ENCODE measurements at places on chromosomes 12 and 14.

- DNase-seq, result no peak
Measured at GRCh38 chr12:81330480-81330879, 252.6 kb downstream of the ACSS3 start.

GRCh38 chr14:71206766-71207371 is 299.6 kb downstream of the PCNX1 start:
- no peak for DNase-seq

DNA sequence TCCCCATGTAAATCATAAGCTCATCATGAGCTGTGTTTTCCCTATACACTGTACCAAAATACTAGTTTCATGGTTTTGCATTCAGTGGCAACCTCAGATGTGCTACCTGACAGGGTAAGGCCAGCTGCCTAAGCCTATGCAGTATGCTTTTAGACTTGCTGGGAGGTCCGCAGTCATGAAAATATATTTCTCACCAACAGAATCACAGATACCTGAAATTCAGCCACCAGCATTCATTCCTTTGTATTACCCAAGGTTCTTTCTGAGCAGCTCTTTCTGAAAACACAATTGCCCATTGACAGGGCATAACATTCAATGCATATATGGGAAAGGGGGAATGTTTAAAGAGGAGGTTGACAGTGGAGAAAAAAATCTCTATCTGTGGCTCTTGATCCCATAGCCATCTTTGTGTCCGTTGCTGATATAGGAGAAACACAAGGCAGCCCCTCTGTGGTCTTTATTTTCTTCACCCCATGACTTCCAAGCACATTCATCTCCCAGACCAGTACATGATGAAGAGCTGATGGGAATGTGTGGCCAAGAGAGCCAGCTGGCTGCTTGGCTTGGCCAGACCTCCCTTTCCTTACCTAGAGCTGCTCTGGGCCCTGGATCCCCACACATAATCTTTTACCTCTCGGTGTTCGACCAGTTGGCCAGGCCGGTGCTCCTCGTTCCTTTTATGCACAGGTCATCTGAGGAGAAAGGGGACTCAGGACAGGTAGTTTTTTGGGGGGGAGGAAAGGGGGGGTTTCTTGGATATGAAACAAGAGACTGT is 162.9 kb downstream of the KCNA5 start:
- no peak for DNase-seq

DNA sequence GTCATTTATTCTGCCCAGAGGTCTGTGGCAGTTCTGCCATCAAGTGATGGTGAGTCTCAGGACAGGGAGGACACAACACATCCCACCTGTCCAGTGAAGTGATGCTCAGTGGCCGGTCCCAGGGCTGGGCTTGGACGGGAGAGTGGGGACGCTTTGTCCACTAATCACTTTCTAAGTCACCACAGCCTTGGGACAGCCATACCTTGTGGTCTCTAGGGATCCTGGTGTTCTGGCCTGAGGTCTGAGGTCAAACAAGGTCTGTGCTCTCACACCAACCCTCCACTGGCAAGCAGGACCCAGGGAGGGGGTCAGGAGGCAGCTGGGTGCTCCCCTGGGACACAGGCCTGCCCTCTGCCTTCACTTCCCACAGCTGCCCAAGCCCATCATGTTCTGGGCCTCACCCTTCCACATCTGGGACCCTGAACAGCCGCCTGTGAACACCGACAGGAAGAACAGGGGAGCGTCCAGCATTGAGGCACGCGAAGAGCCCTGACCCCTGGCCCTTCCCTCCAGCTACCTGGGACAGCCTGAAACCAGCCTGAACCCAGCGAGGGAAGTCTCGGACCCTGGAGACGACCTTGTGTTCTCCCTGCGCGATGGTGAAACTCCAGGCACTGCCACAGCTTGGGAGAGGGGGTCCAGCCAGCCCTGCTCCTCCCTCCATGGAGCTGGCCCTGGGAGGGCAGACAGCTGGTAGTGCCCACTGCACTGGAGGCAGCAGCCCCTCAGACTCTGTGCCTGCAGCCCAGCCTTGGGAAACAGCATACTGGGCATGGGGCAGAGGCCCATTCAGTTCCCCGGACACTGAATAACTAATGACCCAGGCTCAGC is 19.7 kb upstream of the GPR132 start:
- DNase-seq, result no peak

DNA sequence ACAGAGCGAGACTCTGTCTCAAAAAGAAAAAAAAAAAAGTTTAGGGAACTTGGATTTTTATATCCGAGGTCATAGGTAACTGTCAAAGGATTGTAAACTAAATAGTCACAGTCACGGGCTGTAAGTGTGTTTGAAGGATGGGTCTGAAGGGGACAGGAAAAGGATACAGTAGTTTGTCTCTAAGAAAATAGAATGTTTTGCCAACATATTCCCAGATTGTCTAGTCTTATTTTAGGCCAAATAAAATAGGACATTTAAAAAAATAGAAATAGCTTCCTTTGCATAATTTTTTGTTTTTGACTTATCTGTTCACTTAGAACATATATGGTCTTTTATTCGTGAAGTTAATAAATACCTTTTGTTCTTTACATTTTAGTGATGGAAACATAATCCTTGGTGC is 24.2 kb upstream of the REP15 start:
- DNase-seq, result no peak

DNA sequence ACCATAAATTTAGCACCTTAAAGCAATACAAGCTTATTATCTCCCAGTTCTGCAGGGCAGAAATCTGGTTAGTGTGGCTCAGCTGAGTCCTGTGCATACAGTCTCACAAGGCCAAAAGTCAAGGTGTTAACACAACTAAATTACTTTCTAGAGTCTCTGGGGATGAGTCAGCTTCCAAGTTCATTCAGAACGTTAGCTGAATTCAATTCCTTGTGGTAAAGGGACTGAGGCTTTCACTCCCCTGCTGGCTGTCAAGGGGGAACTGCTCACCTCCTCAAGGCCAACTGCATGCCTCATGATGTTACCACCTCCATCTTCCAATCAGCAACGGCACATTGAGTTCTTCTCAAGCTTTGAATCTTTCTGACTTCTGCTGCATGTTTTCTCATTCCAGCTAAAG is 27.6 kb downstream of the EML5 start:
- DNase-seq, result no peak

DNA sequence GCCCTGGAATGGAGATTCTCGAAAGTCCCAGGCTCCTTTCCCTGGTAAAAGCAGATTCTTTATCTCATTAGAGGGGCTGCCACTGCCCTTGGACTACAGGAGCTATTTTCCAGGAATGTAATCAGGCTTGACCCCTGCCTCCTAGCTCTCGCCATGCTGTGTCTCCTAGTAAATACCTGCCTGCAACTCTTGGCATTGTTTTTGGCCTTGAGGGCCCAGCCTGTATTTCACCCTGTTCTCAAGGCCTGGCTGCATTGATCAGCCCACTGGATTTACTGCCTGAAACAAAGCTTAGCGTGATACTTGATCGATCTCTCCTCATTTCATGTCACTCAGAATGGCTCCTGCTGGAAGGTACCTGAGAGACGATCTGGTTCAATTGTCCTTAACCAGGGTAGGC is 273.7 kb downstream of the CACNA1C start:
- no peak for DNase-seq

Data from GM06990 (cell line).